ENCODE measurements at places on chromosomes 2 and 18.

GRCh38 chr2:126342457-126342856 is 313.5 kb upstream of the GYPC start:
- H3K36me3 ChIP-seq: no peaks in the 10 kb centered on the region
- no peak for DNase-seq
- no peak overlapping the region for H3K27ac ChIP-seq

DNA sequence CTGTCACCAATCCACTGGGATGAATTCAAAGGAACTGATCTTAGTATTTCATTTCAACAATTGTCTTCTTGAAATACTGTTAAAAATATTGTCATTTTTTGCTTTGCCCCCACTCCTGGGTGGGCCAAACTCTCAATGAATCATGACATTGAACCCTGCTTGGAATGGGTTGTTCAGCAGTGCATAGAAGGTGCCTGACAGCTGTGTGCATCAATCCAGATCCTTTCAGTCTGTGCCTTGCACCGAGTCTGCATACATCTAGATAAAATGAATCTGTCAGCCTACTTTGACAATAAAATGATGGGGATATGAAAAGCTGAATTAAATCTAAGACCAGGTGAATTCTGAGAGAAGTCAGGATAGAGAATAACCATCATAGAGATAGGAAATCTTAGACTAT is 706.6 kb downstream of the CBLN2 start:
- no peak overlapping the region for H3K4me3 ChIP-seq
- no peaks in the 10 kb centered on the region for H3K36me3 ChIP-seq
- DNase-seq: no peak
- no peaks in the 10 kb centered on the region for H3K4me1 ChIP-seq

- H3K36me3 ChIP-seq: no peaks in the 10 kb centered on the region
- H3K27me3 ChIP-seq: no peaks in the 10 kb centered on the region
- H3K4me3 ChIP-seq: no peak overlapping the region
- no peaks in the 10 kb centered on the region for H3K4me1 ChIP-seq
- no peak for DNase-seq
- no peak overlapping the region for H3K27ac ChIP-seq
Observed at GRCh38 chr2:214035091-214035852, 375.6 kb upstream of the VWC2L start.

DNA sequence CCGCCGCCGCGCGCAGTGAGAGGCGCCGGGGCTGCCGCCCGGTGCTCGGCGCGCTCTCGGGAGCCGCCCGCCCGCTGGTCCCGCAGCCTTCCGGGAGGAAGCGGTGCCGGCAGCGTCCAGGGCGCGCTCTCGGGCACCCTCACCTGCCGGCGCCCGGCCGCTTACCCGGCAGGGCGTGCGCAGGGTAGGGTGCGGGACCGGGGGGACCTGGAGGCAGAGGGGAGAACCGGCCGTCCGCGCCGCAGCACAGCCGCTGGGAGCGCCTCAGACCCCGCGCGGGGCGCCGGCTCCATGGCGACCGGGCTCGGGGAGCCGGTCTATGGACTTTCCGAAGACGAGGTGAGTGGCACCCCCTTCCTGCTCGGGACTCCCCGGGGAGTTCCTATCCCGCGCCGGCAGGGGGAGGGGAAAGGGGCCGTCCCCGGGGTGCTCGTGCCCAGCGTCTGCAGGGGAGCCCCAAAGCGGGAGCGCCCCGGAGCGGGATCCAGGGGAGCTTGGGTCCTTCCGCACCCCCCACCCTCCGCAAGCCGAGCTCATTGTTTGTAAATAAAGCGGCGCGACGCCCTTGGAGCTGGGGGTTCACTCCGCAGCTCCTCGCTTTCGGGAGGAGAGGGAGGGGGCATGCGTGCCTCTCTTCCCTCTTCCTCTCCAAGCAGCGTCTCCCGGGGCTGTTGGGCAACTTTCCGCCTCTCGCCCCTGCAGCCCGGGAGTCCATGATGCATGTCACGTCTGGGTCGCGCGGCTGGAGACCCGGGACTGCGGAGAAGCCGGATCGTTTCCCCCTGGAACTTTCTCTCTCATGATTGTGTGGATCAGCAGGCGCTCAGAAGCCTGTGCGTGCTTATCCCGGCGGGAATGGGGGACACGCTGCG is 580 bp downstream of the NEDD4L start:
- peak; percentile 76 for DNase-seq
- H3K27ac ChIP-seq: peak overlapping the region; percentile 98
- peaks cover 26% of the 10 kb centered on the region for H3K4me1 ChIP-seq

- H3K27me3 ChIP-seq: no peaks in the 10 kb centered on the region
- no peaks in the 10 kb centered on the region for H3K4me1 ChIP-seq
- no peak for DNase-seq
- H3K36me3 ChIP-seq: peaks cover 3% of the 10 kb centered on the region
- no peak overlapping the region for H3K4me3 ChIP-seq
Observed at GRCh38 chr18:39455285-39455684, 1889.7 kb upstream of the CELF4 start.

GRCh38 chr2:126720638-126721037 is 64.7 kb downstream of the GYPC start:
- peaks cover 10% of the 10 kb centered on the region for H3K27me3 ChIP-seq
- H3K36me3 ChIP-seq: no peaks in the 10 kb centered on the region
- H3K4me1 ChIP-seq: peaks cover 3% of the 10 kb centered on the region
- DNase-seq: no peak
- H3K27ac ChIP-seq: no peak overlapping the region

DNA sequence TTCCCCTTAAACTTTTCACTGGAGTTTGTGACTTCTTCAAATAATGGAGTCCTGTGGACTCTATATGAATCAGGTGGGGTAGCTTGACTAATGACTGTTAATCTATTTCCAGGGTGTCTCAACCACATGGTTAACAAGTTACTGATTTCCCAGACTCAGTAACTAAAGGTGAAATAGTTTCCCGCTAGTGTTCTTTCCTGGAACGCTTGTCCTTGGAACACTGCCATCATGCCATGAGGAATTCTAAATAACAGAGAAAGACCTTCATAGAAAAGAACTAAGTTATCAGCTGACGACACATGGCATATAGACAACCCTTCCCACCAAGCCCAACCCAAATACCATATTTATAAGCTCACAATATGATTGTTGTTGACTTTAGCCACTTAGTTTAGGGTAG is 1027.9 kb upstream of the FAM98A start:
- no peaks in the 10 kb centered on the region for H3K4me1 ChIP-seq
- H3K36me3 ChIP-seq: no peaks in the 10 kb centered on the region
- H3K4me3 ChIP-seq: no peak overlapping the region
- DNase-seq: no peak
- no peaks in the 10 kb centered on the region for H3K27me3 ChIP-seq

- no peak for DNase-seq
- H3K27ac ChIP-seq: no peak overlapping the region
- H3K4me3 ChIP-seq: no peak overlapping the region
- H3K27me3 ChIP-seq: peaks cover 10% of the 10 kb centered on the region
- no peaks in the 10 kb centered on the region for H3K4me1 ChIP-seq
Observed at GRCh38 chr18:75727456-75727855, 300.0 kb upstream of the SMIM21 start.

DNA sequence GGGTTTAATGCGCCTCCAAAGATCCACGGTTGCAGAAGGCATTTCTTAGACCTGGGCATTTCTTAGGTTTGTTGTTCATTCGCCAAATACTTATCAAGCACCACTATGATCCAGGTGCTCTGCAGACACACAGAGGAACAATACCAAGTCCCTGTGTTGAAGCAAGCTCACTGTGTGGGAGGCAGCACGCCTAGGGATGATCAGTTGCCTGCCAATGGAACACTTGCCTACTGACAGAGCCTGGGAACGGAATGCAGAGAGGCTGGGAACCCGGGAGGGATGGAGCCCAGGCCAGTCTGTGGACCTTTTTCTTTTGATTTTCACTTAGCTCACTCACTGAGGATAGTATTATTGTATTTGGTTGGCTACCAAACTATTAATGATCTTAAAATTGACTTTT is 1.9 kb upstream of the GRP start:
- H3K4me3 ChIP-seq: peak overlapping the region; percentile 44
- no peak overlapping the region for H3K27ac ChIP-seq
- H3K4me1 ChIP-seq: peaks cover 13% of the 10 kb centered on the region
- no peaks in the 10 kb centered on the region for H3K36me3 ChIP-seq

GRCh38 chr2:7954234-7954633 is 727.6 kb upstream of the ID2 start:
- H3K27me3 ChIP-seq: peaks cover 6% of the 10 kb centered on the region
- DNase-seq: no peak
- H3K4me3 ChIP-seq: no peak overlapping the region
- H3K36me3 ChIP-seq: no peaks in the 10 kb centered on the region
- peaks cover 30% of the 10 kb centered on the region for H3K4me1 ChIP-seq

- peaks cover 87% of the 10 kb centered on the region for H3K27me3 ChIP-seq
- H3K4me3 ChIP-seq: peak within 1 kb of the TSS; percentile 82
- H3K27ac ChIP-seq: no peak within 1 kb of the TSS
- H3K4me1 ChIP-seq: peaks cover 3% of the 10 kb centered on the region
Observed at GRCh38 chr2:227163998-227164762, at the start of the genes COL4A3 and COL4A4. Gene COL4A3 (plus strand): TSS chr2:227164624. CDS start chr2:227164727, 103 bp downstream. Gene COL4A4 (minus strand): TSS chr2:227164205. CDS start chr2:227147483, 16,722 bp downstream.

DNA sequence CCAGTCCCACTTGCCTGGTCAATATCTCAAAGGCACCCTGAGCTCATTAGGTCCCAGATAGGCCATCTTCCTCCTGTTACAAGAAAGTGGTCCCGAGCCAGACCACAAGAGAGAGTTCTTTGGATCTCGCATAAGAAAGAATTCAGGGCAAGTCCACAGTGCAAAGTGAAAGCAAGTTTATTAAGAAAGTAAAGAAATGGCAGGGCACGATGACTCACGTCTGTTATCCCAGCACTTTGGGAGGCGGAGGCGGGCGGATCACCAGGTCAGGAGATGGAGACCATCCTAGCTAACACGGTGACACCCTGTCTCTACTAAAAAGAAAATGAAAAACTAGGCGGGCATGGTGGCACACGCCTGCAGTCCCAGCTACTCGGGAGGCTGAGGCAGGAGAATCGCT is 10.8 kb upstream of the SMAD7 start:
- H3K4me1 ChIP-seq: peaks cover 36% of the 10 kb centered on the region
- no peak for DNase-seq
- peak overlapping the region; percentile 34 for H3K27ac ChIP-seq
- no peaks in the 10 kb centered on the region for H3K36me3 ChIP-seq
- H3K4me3 ChIP-seq: no peak overlapping the region
- no peaks in the 10 kb centered on the region for H3K27me3 ChIP-seq

GRCh38 chr2:152925547-152926448 is 207.4 kb downstream of the ARL6IP6 start:
- H3K4me1 ChIP-seq: no peaks in the 10 kb centered on the region
- H3K27ac ChIP-seq: no peak overlapping the region
- peak; percentile 75 for DNase-seq
- no peaks in the 10 kb centered on the region for H3K36me3 ChIP-seq

GRCh38 chr18:23487738-23488570 is 15.4 kb upstream of the RMC1 start:
- H3K27ac ChIP-seq: no peak overlapping the region
- H3K36me3 ChIP-seq: peaks cover 4% of the 10 kb centered on the region
- H3K27me3 ChIP-seq: no peaks in the 10 kb centered on the region
- DNase-seq: no peak
- no peak overlapping the region for H3K4me3 ChIP-seq
- no peaks in the 10 kb centered on the region for H3K4me1 ChIP-seq

DNA sequence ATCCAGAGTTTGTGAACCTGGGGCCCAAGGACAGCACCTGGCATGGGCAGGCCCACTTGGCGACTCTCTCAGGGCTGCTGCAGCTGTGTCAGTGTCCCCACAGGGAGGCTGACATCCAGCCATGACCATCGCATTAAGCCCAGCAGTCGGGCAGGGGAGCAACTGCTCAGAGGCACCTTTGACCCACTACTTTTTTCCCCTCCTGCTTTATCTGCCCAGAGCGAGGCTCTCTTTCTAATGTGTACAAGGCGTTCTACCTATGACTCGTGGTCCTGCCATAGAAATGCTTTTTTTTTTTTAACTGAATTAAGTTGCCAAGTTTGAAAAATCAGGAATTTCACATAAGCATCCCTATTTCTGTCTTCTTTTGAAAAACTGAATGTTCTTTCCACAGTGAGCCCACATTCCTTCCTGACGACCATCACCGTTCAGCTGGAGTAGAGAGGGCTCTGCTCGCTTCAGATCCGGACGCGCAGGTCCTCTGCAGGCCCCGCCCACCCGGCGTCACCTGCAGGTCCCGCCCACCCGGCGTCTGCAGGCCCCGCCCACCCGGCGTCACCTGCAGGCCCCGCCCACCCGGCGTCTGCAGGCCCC is 403 bp upstream of the CLUL1 start:
- DNase-seq: no peak
- H3K27ac ChIP-seq: no peak overlapping the region
- no peaks in the 10 kb centered on the region for H3K27me3 ChIP-seq
- no peaks in the 10 kb centered on the region for H3K36me3 ChIP-seq
- H3K4me1 ChIP-seq: peaks cover 18% of the 10 kb centered on the region
- peak overlapping the region; percentile 84 for H3K4me3 ChIP-seq

GRCh38 chr2:6212491-6212890 is 520.3 kb downstream of the SOX11 start:
- H3K27ac ChIP-seq: no peak overlapping the region
- no peak for DNase-seq
- H3K4me1 ChIP-seq: peaks cover 40% of the 10 kb centered on the region
- H3K4me3 ChIP-seq: no peak overlapping the region
- peaks cover 6% of the 10 kb centered on the region for H3K27me3 ChIP-seq

DNA sequence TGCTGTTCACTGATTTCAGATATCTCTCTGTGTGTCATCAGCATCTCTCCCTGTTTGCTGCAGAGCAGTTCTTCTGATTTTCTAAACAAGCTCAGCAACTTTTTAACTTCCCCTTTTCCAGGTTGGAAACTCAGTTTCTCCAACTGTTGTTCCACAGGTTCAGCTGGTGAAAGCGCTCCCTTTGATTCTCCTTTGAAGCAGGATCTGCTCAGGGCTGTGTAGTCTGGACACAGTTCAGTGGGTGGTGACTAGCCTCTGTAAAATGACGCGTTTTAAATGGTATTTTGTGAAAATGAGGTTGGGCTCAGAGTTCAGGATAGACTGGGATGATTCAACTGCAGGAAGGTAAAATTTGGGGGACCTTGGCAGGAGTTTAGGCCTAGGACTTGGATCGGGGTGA is 106.3 kb downstream of the TRIM43 start:
- no peak overlapping the region for H3K27ac ChIP-seq
- H3K36me3 ChIP-seq: no peaks in the 10 kb centered on the region

DNA sequence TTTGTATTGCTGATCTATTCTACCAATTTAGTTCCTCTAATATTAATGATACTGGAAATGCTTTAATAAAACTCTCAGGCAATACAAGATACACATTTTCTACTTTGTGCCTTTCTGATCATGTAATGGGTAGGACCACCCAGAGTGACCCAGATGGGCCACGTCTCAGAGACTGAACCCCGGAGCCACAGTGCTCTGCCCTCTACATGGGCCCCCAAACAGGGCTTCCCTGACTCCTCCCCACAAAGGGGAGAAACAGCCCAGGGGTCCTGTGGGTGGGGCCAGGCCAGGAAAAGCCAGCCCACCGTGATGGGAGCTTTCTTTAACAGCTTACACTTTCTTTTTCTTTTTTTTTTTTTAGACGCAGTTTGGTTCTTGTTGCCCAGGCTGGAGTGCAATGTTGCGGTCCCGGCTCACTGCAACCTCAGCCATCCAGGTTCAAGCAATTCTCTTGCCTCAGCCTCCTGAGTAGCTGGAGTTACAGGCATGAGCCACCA is 18.4 kb downstream of the HDAC4 start:
- H3K4me1 ChIP-seq: peaks cover 18% of the 10 kb centered on the region
- no peak overlapping the region for H3K4me3 ChIP-seq
- H3K27me3 ChIP-seq: no peaks in the 10 kb centered on the region
- peaks cover 15% of the 10 kb centered on the region for H3K36me3 ChIP-seq

GRCh38 chr2:3500326-3500899 is 18.9 kb downstream of the ADI1 start:
- no peak for DNase-seq
- H3K36me3 ChIP-seq: peaks cover 50% of the 10 kb centered on the region
- no peaks in the 10 kb centered on the region for H3K4me1 ChIP-seq
- H3K4me3 ChIP-seq: no peak overlapping the region
